ENCODE measurements at places on chromosomes 4 and X.

- DNase-seq, result no peak
Observed at GRCh38 chr4:17567271-17567670, 9.7 kb upstream of the LAP3 start.

GRCh38 chr4:37220685-37221084, 23.9 kb upstream of the NWD2 start:
- no peak for DNase-seq

- DNase-seq, result no peak
Observed at GRCh38 chr4:172657081-172657480, 511.5 kb upstream of the GALNT7 start.

DNA sequence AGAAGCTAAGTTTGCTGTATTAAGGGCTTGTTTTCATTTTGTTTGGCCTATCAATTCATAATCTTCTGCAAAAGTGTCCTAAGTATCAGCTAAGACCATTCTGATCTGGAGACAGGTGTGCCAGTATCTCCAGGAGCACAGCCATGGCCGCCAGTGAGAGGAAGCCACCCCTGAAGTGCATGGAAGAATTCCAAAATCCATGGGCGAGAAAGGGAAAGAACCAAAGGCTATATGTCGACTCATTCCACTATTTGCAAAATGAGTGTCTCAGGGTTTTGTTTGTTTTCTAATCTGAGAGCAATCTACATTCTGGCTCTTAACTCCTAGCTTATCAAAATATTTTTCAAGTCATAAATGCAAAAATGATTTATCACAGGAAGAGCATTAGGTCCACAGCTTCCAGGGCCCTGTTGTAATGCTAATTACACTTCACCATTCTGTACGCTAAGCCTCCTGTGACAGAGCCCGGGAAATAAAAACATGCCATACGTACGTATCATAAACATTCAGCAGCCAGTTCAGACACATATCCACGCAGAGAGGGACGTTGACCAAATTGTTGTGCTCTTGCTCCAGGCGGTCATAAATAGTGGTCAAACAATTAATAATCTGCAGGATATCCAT, 137.3 kb upstream of the FTHL17 start:
- DNase-seq, result no peak

DNA sequence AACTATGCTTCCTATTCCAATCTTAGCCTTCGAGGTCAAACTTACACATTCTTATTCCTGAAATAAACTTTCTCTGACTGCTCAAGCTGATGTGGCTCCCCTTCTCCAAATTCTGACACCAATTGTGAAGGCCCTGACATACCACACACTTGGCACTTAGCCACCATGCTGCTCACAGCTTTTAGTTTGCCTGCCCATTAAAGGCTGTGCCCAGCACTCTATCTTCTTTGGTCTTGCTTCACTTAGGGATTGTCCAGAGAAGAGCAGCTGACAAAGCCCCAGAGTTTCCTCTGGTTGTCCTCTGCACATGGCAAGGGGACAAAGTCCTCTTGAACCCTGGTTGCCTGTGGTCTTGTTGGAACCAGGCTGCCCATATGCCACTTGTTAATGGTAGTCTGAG, 126.1 kb downstream of the ARHGEF9 start:
- no peak for DNase-seq

- no peak for DNase-seq
Observed at GRCh38 chr4:56330691-56331090, 56.6 kb downstream of the AASDH start.

DNA sequence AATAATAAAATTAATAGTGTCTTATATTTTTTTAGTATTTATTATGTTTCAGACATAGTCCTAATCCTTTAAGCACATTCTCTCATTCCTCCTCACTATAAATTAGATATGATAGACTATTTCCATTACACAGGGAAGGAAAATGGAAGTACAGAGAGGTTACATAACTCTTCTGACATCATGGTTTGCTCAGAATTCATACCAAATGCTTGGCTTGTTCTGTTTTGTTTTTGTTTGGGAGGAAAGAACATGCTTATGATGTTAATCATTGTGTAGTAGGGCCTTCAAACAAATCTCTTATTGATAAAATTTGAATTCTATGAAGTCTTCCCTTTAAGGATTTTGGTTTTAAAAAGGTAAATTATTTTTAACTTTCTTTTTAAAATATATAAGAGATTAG, 59.5 kb downstream of the RXFP1 start:
- DNase-seq, result no peak

- no peak for DNase-seq
Observed at GRCh38 chr4:23932186-23932585, 42.3 kb upstream of the PPARGC1A start.

- DNase-seq, result no peak
Observed at GRCh38 chr4:56683455-56683854, 2.4 kb upstream of the HOPX start.

- no peak for DNase-seq
Observed at GRCh38 chr4:124710911-124711310, 1.6 kb downstream of the ANKRD50 start.

GRCh38 chr4:108342325-108342970, 173.7 kb upstream of the LEF1 start:
- DNase-seq, result no peak

- DNase-seq, result no peak
Observed at GRCh38 chr4:12586242-12587006, 897.7 kb downstream of the RAB28 start.

GRCh38 chrX:134469486-134469885, 9.5 kb downstream of the HPRT1 start:
- no peak for DNase-seq

DNA sequence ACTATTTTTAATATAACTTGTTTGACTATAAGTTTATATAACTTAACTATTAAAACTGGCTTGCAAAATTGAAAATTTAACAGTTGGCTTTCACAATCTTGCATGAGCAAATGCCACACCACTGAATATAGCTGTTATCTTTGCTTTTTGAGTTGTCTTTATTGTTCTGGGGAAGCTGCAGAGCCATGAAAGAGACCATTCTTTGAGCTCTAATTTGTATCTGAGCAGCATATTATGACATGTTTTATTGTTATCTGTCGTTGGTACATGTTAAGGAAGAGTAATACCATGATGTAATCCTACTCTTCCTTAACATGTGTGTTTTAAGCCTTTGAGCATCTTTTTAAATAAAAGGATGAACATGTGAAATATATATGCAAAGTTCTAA, 97.1 kb upstream of the ANK2 start:
- no peak for DNase-seq

DNA sequence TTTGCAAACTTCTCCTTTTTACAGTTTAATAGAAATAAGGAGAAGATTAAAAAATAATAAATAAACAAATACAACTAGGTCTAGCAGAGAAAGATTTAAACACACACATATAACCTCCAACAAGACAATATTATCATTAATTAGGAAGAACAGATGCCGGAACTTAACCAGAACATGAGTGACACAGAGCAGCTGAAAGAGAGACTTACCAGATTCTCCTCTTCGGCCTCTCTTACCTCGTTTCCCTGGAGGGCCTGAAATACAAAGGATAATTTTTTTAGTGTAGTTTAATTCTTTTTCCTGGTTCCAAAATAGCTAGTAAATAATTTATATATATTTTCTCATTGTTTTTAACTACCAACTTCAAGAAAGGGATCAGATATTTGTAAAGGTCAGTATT, 252.5 kb downstream of the COL25A1 start:
- DNase-seq, result no peak

DNA sequence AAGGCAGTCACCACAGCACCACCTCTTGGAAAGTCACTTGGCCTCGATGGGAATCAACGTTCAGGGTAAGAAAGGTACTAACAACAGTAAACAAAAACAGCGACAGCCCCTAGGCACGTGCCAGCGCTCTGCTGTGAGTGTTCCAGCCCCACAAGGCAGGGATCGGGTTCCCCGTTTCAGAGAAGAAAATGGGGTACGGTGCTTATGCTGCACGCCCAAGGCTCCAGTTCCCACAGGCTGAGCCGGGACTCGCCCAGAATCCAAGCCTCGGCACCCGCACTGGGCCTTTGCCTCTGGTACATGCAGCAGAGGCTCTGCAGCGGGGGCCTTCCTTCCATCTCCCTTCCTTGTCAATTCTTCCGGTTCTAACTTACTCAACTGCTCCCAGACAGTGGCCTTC, 37.3 kb downstream of the WDR1 start:
- no peak for DNase-seq

- no peak for DNase-seq
Observed at GRCh38 chr4:26858947-26859401, 1.7 kb upstream of the STIM2 start.

GRCh38 chrX:68708503-68709290, 61.2 kb downstream of the STARD8 start:
- no peak for DNase-seq

GRCh38 chrX:2385224-2385623, 115.6 kb downstream of the DHRSX start:
- no peak for DNase-seq

DNA sequence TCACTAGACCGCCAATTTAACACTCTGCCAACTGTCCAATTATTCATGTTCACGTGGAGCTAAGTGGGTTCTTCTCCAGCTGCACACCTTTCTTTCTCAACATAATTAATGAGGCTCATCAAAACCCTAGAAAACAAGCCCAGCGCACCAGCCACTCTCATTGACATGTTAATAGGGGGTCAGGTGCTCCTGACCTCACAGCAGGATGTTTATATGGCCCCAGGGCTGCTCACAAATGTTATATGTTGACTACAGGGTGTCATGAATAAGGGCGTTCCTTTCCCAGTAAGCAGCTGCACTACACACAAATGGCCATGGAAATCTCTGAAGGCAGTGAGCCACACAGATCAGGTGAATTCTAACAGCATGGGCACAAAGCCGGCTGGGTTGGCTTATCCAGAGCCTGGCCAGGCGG, 209.8 kb downstream of the MGST2 start:
- DNase-seq, result no peak

GRCh38 chr4:183443655-183444213, 702 bp upstream of the CDKN2AIP start:
- DNase-seq, result no peak

DNA sequence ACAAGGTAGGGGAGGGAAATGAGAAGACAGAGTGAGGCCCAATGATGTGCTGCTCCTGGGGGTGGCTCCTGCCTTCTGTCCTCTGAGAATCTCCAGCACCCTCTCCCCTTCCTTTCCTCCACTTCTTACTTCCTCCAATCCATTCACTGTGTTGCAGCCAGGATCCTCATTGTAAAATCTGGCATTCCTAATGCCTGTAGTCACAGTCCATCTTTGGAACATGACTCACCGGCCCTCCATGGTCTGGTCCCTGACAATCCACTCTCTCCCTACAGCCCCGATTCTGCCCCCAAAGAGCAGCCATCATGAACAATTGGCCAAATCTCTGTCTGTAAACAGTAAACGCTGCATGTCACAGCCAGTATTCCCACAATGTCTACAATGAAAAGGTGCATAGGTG, 72.9 kb downstream of the CLNK start:
- no peak for DNase-seq

GRCh38 chr4:182205306-182205705, 37.9 kb upstream of the TENM3 start:
- DNase-seq, result no peak

GRCh38 chrX:9576059-9576458, 111.2 kb downstream of the TBL1X start:
- DNase-seq, result no peak

DNA sequence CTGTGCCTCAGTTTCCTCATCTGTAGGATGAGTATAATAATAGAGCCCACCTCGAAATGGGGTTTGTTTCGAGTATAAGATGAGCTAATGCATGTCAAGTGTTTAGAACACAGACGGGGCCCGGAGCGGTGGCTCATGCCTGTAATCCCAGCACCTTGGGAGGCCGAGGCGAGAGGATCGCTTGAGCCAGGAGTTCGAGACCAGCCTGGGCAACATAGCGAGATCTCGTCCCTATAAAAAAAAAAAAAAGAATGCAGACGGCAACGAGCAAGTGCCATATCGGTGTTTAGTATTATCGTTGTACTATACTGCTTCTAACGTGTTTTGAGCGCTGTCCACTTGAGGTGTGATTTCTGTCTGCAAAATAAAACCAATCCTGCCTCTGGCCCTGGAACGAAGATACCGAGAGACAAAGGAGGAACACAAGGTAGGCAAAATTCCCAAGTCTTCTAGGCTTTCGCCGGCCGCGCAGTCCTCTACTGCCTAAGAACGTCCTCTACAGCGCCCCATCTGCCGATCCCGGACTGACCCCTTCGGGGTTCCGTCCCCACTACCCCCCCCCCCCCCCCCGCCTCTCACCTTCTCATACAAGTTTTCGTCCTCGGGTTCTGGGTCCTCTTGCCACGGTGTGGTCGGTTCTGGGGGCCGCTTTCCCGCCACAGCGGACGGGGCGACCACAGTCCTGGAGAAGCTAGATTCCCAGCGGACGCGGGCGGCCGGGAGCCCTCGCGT, 442 bp downstream of the NDUFB11 start:
- peak; percentile 57 for DNase-seq

All from GM13977 (cell line).